ENCODE measurements at places on chromosomes 5 and 9.
A peak's percentile ranks its signal among the peaks of the same experiment; 100 is the strongest.

DNA sequence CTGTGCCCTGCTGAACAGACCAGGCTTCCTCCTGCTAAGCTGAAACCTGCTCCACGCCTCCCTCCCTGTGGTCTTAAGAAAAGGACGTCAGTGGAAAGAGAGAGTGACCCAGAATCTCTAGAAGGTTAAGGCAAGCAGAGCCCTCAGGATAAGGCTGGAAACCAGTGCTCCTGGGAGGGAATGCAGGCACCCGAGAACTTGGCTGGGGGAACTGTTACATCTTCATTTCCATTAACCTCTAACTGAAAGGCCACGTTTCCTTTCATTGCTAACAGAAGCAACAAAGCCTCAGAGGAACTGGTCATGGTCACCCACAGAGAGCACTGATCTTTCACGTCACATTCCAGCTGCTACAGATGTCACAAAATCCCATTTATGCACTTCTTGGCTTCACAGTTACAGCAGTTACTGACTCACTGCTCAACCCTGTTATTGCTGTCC is 26.1 kb upstream of the AKNA start:
- peaks cover 4% of the 10 kb centered on the region for H3K36me3 ChIP-seq
- H3K4me3 ChIP-seq = no peak overlapping the region
- DNase-seq = peak; percentile 64
- peaks cover 25% of the 10 kb centered on the region for H3K4me1 ChIP-seq

- H3K36me3 ChIP-seq = no peaks in the 10 kb centered on the region
- H3K27ac ChIP-seq = no peak overlapping the region
- DNase-seq = no peak
- no peaks in the 10 kb centered on the region for H3K27me3 ChIP-seq
- H3K4me1 ChIP-seq = no peaks in the 10 kb centered on the region
Observed at GRCh38 chr5:151923866-151924476, 680 bp downstream of the GLRA1 start.

DNA sequence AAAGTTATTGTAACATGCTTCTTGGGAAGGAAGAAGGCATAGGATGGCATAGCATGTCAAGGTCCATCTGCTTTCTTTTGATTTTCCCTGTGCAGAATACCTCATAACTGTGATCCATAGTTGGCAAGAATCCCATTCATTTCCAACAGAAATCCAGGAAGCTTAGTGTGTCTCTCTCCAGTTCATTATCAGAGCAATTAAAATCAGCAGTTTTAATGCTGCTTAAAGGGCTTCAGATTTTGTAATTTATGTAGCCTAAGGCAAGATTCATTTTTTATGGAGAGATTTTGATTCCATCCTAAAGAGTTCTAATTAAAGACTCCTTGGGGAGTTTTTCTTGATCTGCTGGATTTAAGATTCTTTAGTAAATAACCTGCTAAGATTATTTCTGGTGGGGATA is 560.1 kb downstream of the PDE4D start:
- no peak overlapping the region for H3K27ac ChIP-seq
- no peaks in the 10 kb centered on the region for H3K27me3 ChIP-seq
- H3K36me3 ChIP-seq = no peaks in the 10 kb centered on the region
- peaks cover 2% of the 10 kb centered on the region for H3K4me1 ChIP-seq
- no peak for DNase-seq

DNA sequence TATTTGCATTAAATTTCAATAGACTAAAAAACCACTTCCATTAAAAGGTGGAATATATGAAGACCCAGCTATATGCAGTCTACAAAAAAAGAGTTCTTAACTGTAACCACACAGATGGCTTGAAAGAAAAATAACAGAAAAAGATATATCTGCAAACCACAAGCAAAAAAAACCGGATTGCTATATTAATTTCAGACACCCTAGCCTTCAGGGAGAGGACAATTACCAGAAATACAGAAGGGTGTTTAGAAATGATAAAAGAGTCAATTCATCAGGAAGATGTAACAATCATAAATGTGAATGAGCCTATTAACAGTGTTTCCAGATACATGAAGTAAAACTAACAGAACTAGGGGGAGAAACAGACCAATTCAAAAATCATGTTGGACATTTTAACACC is 56.9 kb upstream of the SMIM23 start:
- no peak overlapping the region for H3K27ac ChIP-seq
- H3K4me3 ChIP-seq = no peak overlapping the region
- no peak for DNase-seq
- no peaks in the 10 kb centered on the region for H3K36me3 ChIP-seq

GRCh38 chr5:61805101-61805500 is 473.0 kb downstream of the ZSWIM6 start:
- peaks cover 8% of the 10 kb centered on the region for H3K4me1 ChIP-seq
- H3K36me3 ChIP-seq = no peaks in the 10 kb centered on the region
- H3K4me3 ChIP-seq = peak overlapping the region; percentile 9
- DNase-seq = peak; percentile 84

DNA sequence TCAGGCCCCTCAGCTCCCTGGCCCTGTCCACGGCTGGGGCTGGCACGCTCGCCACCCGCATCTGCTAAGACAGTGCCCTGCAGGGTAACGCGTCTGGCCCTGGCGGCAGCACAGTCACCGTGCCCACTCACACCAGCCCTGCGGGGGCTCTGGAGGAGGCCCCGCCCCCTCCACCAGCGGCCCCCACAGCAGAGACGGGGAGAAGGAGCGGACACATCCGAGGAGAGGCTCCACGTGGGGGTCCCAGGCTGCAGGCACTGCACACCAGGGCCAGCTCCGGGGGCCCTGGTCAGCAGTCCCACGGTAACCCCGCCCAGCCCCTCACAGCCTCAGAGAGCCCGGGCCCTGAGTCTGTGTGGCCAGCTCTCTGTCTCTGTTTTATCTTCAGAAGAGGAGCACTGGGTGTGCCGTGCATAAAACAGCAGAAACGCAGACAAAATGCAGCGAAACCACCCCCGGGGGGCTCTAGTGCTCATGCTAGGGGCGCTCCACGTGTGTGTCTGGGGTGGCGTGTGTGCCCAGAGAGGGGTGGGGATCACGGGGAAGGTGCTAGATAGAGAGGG is 47.5 kb upstream of the NRARP start:
- no peak overlapping the region for H3K4me3 ChIP-seq
- H3K27ac ChIP-seq = no peak overlapping the region
- peaks cover 8% of the 10 kb centered on the region for H3K36me3 ChIP-seq
- H3K27me3 ChIP-seq = no peaks in the 10 kb centered on the region

- no peak for DNase-seq
- H3K4me1 ChIP-seq = peaks cover 37% of the 10 kb centered on the region
- H3K27me3 ChIP-seq = no peaks in the 10 kb centered on the region
- peaks cover 30% of the 10 kb centered on the region for H3K36me3 ChIP-seq
- H3K27ac ChIP-seq = no peak overlapping the region
- no peak overlapping the region for H3K4me3 ChIP-seq
Observed at GRCh38 chr9:128242828-128243214, 33.0 kb downstream of the GOLGA2 start.

DNA sequence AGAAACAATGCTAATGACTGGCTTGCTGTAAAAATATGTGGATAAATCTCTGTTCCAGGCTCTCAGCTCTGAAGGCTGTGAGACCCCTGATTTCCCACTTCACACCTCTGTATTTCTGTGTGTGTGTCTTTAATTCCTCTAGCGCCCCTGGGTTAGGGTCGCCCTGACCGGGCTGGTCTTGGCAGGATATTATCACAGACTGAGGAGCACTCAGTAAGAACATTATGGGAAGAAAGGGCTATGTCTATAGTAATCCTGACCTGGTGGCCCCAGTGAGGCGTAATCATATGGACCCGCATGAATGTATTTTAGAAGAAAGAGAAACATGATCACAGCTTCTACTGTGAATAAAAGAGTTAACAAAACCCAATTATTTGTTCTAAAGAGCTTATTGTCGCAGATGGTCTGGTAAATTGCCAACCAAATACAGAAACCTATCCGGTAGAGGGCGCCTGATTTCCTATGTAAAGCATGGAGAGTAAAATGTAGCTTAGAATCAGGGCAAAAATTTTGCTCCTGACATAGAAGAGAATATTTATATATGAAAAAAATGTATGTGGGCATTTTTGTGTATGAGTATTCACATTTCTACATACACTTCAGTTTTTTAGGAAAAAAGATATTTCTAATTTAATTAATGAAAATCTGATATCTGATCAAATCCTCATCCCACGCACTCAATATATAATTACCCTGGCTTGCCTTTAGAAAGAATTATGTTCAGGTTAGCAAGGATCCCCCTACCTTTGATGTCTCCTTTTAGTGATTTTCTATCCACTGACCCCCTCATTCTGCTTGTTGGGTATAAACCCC is 5.8 kb upstream of the IFNA1 start:
- peak; percentile 60 for DNase-seq
- H3K27me3 ChIP-seq = peaks cover 10% of the 10 kb centered on the region
- no peaks in the 10 kb centered on the region for H3K4me1 ChIP-seq
